ENCODE measurements at places on chromosomes 6 and 20. TPM values are rescaled to one million over a fixed set of nuclear protein-coding genes. Genes with fewer than 3 reads are reported as not detected.

DNA sequence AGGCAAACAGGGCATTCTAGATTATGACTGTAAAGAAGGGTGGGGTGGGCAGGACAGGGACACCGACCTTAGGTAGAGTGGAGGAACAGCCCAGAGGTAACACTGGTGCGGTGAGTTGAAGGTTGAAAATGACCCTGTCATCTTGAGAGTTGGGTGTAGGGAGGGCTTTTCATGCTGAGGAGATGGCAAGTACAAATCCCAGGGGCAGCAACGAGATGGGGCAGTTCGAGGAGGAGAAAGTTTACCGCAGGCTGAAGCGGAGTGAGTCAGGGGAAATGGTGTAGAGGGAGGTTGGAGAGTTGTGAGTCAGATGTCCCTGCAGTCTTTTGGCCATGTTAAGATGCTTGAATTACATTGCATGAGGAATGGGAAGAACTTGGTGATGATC lies 101.1 kb downstream of the HIVEP1 start:
- peaks cover 59% of the 10 kb centered on the region for H3K36me3 ChIP-seq
- no peak overlapping the region for H3K4me3 ChIP-seq
- no peaks in the 10 kb centered on the region for H3K27me3 ChIP-seq
- peak; percentile 41 for DNase-seq

- DNase-seq = no peak
- no peak overlapping the region for H3K4me3 ChIP-seq
- H3K36me3 ChIP-seq = no peaks in the 10 kb centered on the region
- no peak overlapping the region for H3K27ac ChIP-seq
Measured at GRCh38 chr6:79435746-79436145, 101.5 kb downstream of the LCA5 start.

DNA sequence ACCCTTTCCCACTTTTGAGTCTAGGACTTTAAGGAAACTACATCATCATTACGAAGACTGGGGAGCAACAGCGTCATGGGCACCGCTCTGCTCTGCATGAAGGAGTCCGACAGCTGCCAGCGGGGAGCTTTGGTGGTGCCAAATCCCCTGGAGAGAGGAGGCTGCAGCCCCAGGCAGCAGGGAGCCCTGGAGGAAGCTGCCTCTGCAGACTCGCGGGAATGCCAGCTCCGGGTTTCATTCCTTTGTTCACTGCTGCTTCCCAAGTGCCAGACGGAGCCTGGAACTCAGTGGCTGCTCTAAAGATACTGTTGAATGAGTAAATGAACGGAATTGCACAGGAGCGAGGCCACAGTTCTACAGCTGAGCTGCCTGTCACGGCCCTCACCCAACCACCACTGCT lies 196.5 kb upstream of the THBS2 start:
- H3K4me3 ChIP-seq = no peak overlapping the region
- no peaks in the 10 kb centered on the region for H3K27me3 ChIP-seq
- H3K27ac ChIP-seq = no peak overlapping the region
- H3K4me1 ChIP-seq = no peaks in the 10 kb centered on the region

The LY6G6C gene
- total RNA-seq = not detected

The PDE7B gene
- total RNA-seq = 0.68 TPM
